ENCODE measurements at places on chromosomes 4 and X.

GRCh38 chr4:48129307-48130014, 4.6 kb downstream of the TXK start:
- no peak for DNase-seq

DNA sequence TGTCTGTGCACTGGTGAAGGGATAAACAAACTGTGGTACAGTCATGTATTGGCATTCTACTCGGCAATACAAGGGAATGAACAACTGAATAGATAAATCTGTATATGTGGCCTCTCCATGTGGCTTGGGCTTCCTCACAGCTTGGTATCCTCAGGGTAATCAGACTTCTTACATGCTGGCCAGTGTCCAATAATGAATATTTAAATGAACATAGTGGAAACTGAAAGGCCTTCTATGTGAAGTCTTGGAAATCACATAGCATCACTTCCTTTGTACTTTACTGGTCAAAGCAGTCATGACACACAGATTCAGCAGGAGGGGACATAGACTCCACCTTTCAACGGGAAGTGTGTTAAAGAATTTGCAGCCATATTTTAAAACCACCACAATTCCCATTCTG, 33.4 kb upstream of the GPR101 start:
- DNase-seq = no peak

DNA sequence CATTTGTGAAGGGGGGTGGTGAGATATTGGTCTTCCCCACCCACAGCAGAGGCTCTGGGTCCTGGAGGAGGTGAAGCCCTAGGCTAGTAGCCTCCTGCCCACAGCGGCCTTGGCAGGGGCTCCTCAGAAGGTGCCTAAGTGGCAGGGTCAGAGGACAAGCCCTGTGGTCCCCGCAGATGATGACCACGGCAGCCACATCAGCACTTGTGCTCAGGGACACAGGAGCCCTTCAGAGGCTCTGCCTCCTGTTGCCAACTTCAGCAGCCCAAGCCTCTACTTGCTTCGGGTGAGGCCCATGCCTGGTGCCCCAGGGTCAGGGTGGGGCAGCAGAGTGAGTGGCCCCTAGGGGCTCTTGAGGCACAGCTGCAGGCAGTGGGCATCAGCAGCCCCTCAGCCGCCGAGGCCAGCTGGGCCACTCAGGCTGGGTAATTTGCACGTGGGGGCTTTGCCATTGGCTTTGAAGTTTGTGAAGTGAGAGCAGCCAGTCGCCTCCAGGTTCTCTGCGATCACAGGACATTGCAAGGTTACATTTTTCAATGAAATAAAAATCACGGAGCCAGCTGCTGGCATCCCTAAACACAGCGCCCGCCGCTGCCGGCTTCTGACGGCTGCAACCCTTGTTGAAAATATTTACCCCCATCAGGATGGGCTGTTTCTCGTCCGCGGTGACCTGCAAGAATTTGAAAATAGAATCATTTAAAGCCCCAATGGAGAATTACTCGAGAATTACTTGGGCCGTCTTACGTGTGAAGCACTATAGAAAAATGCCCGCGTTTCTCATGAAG, 108.5 kb downstream of the HMX1 start:
- no peak for DNase-seq

DNA sequence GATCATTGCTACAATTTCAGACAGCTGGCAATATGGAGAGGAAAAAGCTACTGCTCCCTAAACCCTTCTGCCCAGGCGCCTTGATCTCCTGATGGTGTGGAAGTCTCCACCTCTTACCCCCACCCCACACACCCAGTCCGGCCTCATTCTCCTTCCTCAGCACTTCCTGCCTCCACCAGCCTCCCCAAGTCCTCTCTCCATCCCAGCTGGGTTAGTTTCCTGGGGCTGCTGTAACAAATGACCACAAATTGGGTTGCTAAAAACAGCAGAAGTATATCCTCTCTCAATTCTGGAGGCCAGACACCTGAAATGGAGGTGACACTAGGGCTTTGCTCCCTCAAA, 1.1 kb upstream of the CCNQ start:
- no peak for DNase-seq

GRCh38 chr4:103721251-103721650, 1.5 kb upstream of the TACR3 start:
- DNase-seq = no peak

DNA sequence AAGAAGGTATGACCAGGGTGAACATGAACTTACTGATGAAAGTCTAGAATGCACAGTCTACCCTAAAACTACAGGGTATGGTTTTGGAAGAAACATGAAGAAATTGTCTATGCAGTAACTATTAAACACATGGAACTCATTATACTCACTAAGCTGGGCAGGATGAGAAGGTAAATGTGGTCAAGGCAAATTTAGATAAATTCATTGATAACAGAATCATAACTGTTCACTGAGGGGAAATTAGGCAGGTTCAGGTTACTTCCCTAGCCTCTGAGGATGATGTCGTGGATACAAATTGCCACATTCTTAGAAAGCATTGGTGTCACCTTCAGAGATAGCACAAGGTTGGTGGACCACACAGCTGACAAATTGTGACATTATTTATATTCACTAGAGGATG, 40.4 kb upstream of the MID1IP1 start:
- no peak for DNase-seq

GRCh38 chr4:162499478-162499877, 335.7 kb upstream of the FSTL5 start:
- no peak for DNase-seq

DNA sequence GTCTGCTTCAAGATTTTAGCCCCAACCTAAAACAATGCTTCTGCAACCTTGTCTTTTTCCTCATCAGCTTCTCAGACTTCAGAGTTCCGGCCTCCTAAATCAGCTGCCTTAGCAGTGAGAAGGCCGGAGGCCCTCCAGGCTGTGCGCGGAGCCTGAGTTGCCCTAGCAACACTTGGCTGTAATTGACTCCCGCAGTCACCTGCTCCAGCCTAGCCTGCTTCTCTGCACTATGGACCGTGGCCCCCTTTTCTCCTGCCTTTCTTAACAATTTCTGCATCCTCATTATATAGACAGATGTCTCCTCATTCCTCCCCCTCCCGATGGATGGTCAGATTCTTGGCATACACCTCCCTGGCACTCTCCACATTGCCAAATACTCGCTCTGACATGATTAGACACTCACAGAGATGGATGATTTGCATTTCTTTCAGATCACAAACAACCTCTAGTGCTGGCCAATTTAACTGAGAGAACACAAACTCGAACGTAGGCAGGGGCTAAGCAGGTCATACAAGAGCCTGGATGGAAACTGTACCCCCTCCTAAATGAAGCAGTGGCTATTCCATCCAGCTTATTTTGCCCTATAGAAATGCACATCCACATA, 9.5 kb upstream of the HUWE1 start:
- no peak for DNase-seq

GRCh38 chr4:109332926-109333464, 30.5 kb upstream of the COL25A1 start:
- DNase-seq = no peak

GRCh38 chr4:183918696-183919095, 13.6 kb downstream of the STOX2 start:
- no peak for DNase-seq

- DNase-seq = no peak
These were observed 460.3 kb downstream of the ZIC3 start for GRCh38 chrX:138026211-138026610.

Measured in T-helper 2 cell (primary cell).